GM19239 (cell line): ENCODE measurements at places on chromosomes 5 and 9.

GRCh38 chr5:14880688-14881087, 9.1 kb upstream of the ANKH start:
- no peak for DNase-seq

DNA sequence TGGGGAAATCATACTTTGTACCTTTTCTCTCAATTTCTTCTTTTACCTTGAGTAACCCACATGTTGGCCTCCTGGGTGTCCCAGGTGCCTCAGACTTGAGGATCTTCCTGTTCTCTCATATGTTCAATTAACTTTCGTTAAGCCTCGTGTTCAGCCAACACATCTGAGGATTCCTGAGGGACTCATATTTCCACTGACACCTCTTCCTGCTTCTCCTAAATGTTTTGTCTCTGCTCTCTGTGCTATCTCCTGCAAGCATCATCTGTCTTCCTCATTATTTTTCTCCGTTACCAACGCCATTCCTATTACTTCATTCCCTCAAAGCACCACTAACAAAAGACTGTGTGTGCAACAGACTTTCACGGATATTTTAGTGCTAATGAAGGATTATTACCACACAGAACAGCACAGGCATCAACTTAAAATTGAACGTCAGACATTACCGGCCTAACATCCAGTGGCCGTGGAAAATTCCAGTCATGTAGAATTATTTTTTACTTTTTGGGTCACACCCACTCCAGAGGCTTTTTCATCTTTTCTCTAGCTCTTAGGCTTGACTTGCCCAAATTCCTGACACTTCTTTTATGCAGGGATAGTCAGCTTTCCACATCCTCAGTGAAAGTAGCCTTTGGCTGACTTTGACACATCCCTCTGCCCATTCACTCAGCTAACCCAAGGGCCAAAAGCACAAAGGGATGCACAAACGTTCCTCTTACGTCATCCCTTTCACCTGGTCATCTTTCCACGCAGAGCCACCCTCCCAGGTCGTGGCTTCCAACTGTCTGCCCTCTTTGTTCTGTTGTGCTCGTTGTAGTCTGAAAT, 46.0 kb upstream of the OSMR start:
- no peak for DNase-seq

- DNase-seq: peak; percentile 72
These were observed 47.2 kb downstream of the GLDC start for GRCh38 chr9:6598249-6598725.

DNA sequence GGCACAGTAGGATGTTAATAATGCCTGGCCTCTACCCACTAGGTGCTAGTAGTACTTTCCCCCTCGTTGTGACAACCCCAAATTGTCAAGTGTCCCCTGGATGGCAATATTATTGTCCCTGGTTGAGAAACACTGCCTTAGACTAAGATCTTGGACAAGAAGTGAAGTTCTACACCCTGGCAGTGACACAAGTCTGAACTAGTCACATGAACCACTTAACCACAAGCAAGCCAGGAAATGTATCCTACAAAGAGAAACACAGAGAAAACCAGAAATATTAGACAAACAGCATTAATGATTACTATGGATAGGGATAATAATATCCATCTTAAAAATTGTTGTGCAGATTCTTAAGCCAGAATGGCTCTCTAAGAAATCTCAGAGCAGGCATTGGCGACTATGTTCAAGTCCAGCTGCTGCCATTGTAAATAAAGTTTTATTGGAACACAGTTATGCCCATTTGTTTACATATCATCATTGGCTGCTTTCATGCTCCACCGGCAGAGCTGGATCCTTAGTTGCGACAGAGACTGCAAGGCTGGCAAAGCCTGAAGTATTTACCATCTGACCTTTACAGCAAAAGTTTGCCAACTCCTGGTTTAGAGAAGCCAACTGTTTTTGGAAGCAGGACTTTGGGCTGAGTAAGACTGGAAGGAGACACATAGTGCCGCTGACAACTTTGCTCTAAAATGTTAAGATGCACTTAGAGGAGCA, 80.8 kb downstream of the NTRK2 start:
- DNase-seq: no peak

GRCh38 chr5:456351-457194, 13.6 kb downstream of the EXOC3 start:
- DNase-seq: no peak

GRCh38 chr9:20112205-20112783, 323.5 kb upstream of the SLC24A2 start:
- no peak for DNase-seq

DNA sequence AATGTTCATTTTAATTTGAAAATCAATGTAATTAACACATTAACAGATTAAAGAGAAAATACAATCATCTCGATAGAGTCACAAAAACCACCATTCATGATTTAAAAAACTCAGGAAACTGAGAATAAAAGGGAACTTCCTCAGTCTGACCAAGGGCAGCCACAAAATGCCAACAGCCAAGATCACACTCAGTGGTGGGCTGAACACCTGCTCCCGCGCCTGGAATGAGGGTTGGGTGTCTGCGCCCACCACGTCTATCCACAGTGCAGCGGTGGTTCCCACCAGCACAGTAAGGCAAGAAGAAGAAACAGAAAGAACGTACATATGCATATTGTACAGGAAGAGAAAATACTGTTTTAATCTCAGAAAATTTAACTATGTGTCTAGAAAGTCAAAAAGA, 11.7 kb upstream of the NSMF start:
- DNase-seq: no peak

DNA sequence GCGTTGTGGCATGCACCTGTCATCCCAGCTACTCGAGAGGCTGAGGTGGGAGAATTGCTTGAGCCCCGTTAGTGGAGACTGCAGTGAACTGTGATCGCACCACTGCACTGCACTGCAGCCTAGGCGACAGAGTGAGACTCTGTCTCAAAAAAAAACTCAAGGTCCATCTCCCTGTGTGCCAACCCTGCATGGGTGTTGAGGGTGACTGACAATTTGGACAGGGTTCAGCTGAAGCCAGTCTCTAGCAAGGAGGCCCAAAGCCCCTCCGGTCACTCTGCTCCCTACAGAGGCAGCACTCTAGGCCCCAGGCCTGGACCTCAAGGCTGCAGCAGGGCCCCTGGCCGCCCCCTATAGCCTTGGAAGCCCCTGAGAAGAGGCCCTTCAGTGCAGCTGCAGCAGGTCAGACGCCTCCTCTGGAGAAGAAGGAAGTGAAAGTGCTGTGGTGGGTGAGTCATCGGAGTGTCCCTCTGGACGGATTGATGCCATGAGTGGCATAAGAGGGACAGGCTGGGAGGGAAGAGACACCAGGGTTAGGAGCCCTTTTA, 39.2 kb upstream of the NEK6 start:
- DNase-seq: no peak

DNA sequence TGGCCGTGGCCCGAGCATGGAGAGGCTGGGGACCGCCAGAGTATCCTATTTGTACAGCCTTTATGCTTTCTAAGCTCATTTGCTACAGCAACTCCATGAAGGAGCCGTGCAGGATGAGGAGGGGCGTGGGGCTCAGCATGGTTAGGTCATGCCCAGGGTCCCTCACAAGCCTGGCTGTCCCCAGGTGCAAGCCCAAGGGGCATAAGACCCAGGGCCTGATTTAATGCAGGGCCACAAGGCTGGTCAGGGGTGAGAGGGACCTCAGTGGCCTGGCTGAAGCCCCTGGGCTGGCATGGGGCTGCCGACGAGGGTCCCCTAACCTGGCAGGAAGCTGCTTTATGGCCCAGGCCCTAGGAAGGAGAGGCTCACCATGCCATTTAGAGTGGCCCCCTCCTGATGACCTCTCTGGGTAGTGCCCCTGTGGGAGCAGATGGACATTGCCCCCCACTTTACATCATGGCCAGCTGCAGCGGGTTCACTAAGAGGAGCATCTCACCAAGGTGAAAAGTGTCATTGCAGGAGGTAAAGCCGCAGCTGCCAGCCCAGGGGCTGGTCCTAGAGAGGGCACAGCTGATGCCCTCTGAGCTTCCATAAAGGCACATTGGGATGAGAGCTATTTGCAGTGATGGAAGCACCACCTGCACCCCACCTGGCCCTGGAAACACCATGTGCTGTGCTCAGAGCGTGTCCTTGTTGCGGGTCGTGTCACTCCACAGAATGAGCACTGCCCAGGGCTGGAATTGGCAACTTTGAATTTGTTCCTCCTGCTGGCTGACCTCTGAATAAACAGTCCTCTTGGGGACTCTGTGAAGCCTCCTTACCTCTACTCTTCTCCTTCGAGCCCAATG, 58.9 kb downstream of the ZNF618 start:
- no peak for DNase-seq

DNA sequence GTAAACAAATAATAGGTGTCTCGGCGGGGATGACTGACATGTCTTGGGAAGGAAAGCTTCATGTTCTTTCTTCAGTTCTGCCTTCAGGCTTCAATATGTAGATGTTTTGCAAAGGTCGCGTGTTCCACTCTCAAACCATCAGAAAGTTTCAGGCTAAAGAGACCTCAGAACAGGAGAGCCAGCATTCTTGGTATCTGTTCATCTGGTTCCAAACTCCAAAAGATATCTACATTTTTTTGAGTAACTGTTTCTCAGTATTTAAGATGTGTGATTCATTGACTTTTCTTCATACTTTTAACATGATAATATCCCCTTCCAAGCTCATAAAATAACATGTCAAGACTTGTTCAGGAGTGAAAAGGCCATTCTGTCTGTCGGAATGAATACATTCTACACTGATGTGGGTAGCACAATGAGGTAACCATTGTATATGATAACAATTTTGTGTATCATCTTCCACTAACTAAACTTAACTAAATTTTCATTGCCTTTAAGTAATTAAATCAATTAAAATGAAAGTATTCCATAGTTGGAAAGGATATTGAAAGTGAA, 183.6 kb downstream of the CFAP90 start:
- DNase-seq: no peak

DNA sequence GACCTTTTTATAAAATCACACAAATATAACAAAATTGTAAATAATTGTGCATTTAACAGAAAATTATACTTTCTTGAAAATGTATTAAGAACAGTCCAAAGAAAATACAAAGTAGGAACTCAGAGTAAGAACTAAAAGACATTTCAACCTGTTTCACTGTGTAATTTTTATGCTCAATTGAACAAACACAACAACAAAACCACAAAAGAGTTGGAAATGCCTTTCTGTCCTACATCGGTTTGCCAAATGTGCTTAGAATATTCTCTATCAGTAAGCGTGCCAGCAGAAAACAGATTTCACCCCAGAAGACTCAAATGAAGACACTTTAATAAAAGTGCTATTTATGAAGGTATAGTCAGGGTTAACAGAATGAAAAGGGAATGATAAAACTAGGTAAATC, 592.1 kb downstream of the PRELID2 start:
- no peak for DNase-seq

DNA sequence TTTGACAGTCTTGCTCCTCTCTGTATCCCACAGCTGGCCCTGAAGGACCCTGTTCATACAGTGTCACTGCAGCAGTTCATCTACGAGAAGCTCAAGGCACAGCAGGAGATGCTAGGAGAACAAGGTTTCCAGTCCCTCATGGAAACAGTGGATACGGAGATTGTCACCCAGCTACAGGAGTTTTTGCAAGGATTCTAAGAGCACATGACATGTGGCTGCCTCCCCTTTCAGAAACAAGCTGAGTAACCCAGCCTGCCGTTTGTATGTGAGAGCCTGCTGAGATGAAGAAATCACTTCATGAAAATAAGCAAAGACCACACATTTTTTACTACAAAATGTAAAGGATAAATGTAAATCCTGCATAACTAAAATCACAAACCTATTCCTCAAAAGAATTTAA, 48.5 kb downstream of the LRRC70 start:
- no peak for DNase-seq

DNA sequence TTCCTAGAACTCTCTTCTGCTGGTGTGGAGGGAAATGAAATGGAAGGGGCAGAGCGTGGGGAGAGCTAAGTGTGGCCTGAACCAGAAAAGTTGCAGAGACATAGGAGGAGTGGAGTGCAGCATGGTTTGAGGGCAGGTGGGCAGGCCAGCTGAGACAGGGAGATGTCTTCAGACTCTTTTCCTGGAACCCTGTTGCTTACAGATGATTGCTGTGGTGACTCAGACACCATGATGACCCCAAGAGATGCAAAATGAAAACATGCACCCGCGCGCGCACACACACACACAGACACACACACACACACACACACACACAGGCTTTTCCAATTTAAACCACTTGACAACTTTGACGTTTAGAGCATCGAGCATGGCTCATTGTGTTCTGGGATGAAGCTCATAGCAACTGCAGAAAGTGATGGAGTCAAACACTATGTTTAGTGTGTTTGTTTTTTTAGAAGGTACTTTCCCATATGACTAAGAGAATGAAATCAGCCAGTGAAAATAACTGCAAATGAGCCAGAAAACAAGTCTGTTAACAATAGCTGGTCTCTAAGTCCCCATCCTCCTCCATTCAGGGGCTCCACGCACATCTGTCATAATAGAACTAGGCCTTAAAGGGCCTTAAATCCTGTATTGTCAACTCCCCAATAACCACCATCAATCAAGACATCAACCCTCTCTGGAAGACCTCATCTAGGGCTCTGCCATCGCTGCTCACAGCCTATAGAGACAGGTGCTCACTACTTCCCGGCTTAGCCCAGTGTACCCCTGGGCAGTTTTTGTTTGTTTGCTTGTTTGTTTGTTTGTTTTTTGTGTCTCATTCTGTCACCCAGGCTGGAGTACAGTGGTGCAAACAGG, 9.6 kb downstream of the TMOD1 start:
- DNase-seq: no peak

DNA sequence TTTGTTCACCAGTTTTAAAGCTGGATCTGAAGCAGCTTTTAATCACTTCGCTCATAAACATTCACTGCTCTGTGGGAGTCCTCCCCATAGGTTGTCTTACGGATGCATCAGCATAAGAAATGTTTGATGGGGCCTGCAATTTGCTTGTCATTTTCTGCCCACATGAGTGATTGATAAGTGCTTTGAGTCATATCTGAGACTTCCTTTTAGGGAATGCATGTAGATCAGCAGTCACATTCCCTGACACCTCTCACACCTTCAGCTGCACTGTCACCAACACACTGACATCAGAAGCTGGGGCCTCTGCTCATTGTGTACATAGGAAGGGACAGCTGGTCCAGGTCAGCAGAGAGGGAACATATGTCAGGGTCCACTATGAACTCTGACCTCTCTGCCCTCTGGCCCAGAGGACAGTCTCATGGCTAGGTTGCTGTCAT, 84.1 kb upstream of the SPATA31D4 start:
- DNase-seq: no peak

GRCh38 chr9:134983074-134983473, 65.4 kb upstream of the FCN1 start:
- peak; percentile 58 for DNase-seq

DNA sequence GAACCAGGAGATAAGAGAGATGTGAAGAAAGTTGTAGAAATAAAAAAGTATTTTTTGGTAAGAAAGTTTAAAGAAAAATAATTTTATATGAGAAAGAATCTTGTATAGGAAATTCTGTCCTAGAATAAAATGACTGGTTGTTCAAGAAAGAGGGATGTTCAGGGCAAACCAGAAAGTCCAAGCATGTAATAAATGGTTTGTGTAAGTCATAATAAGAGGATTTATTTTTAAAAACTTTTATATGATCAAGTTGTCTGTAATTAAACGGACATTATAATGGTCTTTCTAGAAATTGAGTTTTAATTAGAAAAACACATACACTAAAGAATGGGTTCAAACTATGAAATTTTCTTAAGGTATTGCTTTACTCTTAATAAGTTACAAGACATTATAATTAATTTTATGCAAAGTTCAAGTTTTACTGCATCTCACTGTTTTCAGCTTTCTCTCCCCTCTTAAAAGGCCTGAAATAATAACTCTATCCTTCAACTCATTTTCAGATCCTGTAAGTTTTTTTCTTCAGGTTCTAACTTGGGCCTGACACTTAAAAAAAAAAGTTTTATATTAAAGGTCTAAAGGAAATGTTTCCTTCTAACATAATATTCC, 56.1 kb upstream of the ZNF300 start:
- no peak for DNase-seq
